Stimulated activated CD8-positive, alpha-beta memory T cell treated with anti-CD3 and anti-CD28 coated beads, Interleukin-15, amount 100 ng/mL, for 1 hour (primary cell): ENCODE measurements at places on chromosomes 12 and 14.

DNA sequence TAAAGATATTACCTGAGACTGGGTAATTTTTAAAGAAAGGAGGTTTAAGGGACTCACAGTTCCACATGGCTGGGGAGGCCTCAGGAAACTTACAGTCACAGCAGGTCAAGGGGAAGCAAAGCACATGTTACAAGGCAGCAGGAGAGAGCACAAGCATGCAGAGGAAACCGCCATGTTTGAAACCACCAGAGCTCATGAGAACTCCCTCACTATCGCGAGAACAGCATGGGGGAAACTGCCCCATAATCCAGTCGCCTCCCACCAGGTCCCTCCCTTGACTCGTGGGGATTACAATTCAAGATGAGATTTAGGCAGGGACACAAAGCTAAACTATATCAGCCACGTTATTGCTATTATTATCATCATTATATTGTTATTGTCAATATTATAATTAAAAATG lies 138.7 kb downstream of the RIMBP2 start:
- DNase-seq, result no peak

DNA sequence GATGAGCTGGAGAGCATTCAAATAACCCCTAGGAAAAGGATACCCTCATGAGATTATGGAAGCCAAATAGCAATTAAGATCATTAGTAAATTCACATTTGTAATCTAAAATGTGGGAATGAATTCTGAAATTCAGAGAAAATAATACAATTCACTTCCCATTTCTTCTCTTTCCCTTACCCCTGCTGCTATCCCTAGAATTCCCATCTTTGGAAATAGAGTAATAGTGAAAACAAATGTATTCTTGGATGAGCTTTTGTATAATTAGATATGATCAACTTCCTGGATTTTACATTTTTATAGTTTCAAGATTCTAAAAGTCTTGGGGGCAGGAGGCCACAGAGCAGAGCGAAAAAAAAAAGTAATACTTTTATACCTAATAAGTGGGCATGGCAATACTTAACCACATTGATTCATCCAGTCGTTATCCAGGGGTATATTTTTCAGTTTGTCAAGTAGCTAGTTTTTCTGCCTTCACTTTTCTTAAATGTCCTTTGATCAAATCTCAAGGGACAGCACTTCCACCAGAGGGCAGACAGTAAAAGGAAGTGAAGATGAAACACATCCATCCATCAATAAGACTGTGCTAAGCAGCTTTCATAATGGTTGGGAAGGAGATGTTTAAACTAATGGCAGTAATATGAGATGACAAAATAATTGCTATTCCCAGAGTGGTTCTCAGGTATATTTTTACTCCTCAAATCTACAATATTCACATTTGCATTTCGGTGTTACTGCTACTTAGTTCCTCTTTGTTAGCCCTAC lies 401.3 kb downstream of the DIO2 start:
- DNase-seq, result no peak

- no peak for DNase-seq
Measured at GRCh38 chr14:37090026-37090425, 82.4 kb downstream of the SLC25A21 start.

- DNase-seq, result no peak
Measured at GRCh38 chr14:94690486-94690885, 78.3 kb downstream of the SERPINA3 start.

DNA sequence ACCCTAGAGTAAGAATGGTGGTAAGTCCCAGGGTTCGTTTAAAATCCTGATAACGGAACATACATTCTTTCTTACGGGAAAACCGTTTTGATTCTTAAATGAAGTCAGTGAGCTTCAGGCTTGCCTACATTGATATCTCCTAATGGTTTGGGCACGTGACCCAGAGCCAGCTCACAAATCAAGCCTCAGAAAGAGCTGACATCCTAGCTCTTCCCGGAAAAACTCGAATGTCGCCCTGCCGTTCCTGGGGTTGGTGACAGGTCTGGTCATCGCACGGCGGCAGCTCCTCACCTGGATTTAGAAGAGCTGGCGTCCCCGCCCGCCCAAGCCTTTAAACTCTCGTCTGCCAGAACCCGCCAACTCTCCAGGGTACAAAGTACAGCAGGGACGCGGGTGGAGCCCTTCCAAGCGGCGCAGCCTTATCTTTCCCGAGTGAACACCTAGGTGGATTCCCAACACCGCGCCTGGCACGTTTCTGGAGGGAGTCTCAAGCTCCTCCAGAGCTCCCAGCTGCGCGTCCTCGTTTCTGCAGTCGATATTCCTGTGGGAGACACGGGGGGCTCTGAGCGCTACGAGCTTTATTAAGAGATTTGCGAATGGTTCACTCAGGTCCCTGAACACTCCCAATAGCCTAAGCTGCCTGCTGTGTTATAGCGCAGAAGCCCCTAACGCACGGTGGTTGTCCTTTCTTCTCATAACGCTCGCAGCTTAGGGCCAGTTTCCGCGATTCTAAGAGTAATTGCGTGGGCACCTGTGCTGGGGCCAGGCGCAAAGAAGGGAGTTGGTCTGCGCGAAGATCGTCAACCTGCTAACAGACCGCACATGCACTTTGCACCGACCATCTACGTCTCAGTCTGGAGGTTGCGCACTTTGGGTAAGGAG lies at the start of gene SSTR1:
SSTR1 (plus strand) TSS at position 169 of the 882 bp plus-strand sequence. CDS start 1,486 bp downstream, outside the sequence.
- DNase-seq, result no peak

DNA sequence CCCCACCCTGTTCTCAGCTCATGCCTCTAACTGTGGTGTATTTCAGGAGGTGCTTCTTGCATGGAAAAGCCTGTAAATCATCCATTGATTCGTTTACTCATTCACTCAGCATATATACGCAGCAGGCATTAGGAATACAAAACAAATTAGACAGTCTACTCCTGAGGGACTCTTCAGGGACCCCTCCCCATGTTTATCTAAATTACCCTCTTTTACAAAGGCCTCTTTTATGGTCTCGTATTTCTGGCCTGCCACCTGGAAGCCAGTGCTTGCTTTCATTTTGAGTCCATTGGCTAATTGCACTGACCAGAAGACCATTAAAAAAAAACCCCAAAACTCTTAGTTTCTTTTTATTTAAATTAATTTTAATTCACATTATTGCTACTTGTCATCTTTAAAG lies 134.4 kb downstream of the DACT1 start:
- no peak for DNase-seq

DNA sequence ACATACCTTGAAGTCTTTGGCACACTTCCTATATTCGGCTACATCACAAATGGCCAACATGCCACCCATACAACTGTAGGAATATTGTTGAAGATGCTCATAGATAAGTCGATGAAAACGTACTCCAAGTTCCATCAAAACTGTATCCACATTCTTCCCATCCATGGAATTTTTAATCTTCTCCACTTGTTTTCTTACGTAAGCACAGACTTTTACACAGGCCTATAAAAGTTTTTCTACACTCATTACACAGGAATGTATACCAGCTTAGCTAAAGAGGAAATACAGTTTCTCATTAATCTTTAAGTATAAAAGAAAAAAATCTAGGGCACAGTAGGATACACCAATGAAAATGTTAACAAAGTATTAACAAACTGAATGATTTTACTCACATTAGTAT lies 59.1 kb downstream of the EXOC5 start:
- no peak for DNase-seq

DNA sequence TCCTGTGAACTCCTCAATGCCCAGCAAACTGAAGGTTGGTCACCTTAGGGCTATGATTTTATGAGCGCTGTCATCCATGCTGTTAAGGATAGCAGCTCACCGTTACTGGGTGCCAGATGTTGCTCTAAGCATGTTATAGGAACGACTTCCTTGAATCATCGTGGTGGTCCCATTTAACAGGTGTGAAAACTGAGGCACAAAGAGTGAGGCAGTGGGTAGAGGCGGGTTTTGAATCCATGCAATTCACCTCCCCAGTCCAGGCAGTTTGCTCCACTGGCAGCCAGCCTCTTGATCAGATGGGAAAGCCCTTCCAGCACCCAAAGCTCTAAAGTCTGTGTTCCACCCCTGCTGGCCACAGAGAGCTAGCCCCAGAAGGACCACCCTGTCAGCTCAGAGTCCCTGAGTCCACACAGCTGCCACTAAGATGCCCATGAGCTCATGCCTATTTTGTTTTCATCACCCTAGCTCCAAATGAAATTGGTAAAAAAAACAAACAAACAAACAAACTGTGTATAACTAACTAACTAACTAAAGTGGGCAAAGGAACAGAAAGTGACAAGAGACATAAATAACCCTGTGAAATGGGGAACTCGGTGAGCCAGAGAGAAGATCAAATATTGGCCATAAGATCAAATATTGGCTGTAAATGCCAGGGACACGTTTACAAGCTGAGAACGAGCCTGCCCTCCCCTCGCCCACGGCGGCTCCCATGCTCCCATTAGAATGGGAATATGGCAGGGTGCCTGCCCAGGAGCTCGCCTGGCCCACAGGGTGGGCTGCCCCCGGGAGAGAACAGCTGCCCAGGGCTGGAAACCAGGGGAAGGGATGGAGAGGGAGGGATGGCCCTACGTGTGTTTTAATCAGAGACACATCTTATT lies 72.3 kb upstream of the RFLNA start:
- no peak for DNase-seq

DNA sequence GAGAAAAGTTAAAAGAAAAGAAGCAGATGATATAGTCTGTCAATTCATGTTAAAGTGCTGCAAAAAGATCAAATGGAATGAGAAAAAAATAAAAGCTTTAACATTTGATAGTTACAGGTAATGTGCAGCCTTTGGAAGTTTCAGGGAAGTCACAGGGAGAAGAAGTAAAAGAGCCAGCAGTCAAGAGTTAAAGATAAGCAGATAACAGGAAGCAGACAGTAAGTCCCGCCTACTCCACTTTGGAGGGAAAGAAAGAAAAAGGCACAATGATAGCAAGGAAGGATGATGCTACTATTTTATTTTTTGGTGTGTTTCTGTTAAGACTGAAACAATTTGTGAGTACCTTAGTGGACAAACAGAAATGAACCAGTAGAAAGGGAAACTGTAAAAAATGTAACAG lies 111.1 kb upstream of the KRR1 start:
- no peak for DNase-seq

- no peak for DNase-seq
Measured at GRCh38 chr12:60266381-60266852, 670.6 kb downstream of the SLC16A7 start.

DNA sequence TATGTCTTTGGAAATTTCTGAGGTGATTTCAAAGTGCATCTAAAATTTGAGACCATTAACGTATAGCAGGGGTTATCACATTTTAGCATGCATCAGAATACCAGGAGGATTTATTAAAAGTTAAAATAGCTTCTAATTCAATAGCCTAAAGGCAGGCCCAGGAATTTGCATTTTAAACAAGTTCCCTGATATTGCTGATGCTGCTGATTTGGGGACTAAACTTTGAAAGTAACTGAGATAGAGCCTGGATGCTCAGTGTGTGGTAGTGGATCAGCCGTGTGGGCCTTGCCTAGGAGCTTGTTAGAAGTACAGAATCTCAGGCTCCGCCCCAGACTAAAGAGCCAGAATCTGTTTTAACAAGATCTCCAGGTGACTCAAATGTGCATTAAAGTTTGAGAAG lies 375.0 kb upstream of the FBXO33 start:
- DNase-seq, result no peak

- DNase-seq, result no peak
Measured at GRCh38 chr12:107397890-107398500, 287.6 kb upstream of the PWP1 start.

GRCh38 chr12:96425321-96425720 lies 25.1 kb upstream of the CDK17 start:
- DNase-seq, result no peak

- no peak for DNase-seq
Measured at GRCh38 chr14:56989359-56989758, 179.1 kb upstream of the OTX2 start.

- no peak for DNase-seq
Measured at GRCh38 chr12:100371146-100371545, 14.3 kb downstream of the SLC17A8 start.
